Iris pigment epithelial cell (primary cell): ENCODE measurements at places on chromosomes 16 and 17.

DNA sequence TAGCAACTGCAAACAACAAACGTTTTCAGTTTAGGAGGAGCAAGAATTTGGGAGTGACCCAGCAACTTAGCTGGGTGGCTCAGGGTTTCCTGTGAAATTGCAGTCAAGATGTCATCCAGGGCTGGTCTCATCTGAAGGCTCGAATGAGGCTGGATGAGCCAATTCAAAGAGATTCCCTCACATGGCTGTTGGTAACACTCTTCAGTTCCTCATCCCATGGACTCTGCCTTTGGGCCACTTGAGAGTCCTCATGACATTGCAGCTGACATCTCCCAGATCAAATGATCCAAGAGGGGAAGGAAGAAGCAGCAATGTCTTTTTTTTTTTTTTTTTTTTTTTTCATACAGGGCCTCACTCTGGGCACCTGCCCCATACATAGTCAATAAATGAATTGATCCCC is 26.3 kb downstream of the UBALD1 start:
- no peak for DNase-seq

DNA sequence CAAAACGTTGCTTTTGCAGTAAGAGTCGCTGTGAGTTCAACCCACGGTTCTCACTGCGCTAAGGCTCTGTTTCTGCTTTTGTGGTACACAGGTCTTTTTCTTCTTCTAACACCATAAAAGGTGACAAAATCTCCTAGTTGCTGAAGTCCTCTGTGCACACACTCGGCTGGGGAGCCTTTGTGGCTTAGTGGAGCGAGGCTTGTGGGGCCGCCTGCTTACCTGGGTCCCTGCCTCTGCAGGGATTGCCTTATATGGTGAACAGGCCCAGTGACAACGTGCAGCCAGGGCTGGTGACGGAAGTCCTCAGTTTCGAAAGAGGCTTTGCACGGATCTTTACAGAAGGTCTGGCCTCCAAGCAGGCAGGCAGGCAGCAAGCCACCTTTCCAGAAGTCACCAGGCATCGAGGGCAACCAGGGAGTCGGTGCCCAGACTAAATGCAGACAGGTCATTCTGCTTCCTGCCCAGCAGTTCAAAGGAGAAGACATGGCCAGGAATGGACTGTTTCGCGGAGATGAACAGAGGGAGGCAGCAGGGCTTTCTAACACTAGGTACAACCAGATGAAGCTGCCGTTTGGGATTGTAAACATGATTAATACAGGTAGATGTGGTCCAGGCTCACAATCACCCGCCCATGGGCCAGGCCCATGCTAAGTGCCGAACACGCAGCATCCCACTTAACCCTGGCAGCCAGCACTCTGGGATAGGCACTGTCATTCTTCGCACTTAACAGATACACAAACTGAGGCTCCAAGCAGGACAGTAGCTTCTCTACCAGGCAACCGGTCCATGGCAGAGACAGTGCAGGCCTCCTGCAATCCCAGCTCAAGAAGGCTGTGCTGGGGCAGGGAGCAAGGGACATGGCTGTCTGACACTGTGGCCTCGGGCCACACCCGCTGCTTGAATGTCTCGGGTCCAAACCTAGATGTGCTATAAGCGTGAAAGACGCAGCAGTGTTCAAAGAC is 10.7 kb upstream of the MEAK7 start:
- no peak for DNase-seq

- no peak for DNase-seq
These were observed 11.7 kb downstream of the TRAF4 start for GRCh38 chr17:28755486-28755885.

DNA sequence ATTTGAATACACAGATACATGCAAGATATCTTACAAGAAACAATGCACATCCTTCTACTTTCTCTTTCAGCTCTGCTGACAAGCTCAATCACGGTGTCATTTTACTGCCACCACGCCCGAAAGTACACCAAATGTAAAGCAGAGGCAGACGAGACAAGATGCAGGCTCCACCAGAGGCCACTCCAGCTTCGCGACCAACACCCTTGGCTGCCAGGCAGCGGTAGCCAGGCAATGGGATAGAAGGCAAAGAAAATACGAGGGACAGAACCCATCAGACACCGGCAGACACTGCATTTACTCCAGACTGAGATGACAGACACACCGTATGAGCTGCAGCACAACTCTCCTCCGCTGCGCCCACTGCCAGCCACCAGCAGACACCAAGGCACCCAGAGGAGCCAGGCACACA is 41.0 kb downstream of the USP22 start:
- no peak for DNase-seq

- DNase-seq = peak; percentile 29
These were observed 427 bp upstream of the NLK start for GRCh38 chr17:28041844-28042656.

DNA sequence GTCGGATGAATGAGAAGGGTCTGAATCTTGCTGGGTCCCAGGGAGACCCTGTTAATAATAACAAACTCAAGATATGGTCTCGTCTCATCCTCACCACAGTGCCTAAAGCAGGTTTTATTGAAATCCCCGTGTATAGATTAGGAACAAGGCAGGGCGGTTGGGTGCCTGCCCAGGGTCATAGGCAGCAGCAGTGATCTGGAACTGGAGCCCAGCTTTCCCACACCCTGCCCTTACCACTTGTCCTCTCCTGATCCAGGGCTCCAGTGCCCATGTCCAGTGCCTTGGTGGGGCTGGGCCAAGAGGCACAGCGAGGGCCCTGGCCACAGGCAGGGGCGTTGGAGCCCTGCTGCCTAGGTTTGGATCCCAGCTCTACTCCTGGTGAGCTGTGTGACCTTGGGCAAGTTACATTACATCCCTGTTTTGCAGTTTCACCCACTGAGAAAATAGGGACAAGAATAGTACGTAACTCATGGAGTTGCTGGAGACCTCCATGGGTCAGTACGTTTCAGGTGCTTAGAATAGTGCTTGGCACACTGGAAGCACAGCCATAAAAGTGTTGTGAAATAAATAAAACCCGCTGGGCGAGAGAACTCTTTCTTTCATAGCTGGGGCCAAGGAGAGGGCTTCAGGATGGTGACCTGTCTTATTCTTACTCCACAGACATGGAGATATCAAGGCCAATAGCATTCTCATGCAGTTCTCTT is 13.9 kb downstream of the SOCS3 start:
- DNase-seq = no peak

- no peak for DNase-seq
These were observed 287.7 kb downstream of the FOXL1 start for GRCh38 chr16:86865851-86866662.

GRCh38 chr17:17086585-17086984 is 44.3 kb downstream of the MPRIP start:
- no peak for DNase-seq

GRCh38 chr17:81713556-81714411 is 1.7 kb downstream of the SLC25A10 start:
- DNase-seq = no peak

GRCh38 chr17:43615330-43616028 is 46.2 kb downstream of the MEOX1 start:
- DNase-seq = peak; percentile 18
